NCI-H69 (cell line): ENCODE measurements at places on chromosomes 7 and 10.

GRCh38 chr10:29751684-29752083, 116.9 kb upstream of the SVIL start:
- no peak for DNase-seq

DNA sequence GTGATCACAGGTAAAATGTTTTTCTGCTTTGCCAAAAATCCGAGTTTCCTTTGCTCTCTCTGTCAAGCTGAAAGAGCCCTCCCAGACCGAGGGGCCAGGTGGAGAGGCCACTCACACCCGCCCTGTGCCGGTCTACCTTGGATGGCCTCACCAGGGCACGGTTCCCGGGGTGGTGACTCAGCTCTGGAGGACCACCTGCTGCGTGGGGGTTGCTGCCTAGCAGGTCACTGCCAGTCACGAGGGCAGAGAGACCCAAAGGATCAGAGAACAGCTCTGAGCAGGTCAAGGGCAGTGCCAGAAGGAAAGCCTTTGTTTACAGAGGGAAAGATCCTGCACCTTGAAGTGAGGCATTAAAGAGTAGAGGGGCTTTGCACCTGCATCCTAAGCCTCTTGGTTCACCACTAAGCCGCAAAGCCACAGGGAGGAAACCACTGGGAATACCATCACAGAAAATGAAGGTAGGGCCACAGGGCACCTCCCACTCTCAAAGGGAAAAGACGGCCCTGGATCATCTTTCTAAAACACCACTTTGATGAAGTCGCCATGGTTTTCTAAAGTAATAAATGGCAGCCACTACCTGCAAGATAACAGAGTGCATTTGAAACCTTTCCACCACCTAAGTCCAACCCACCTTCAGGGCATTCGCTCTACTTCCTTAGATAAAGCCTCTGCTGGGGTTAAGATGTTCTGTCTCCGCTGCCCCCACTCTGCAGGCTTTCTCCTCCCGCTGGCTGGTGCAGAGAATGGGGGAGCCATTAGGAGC, 160.3 kb upstream of the KLF14 start:
- peak; percentile 10 for DNase-seq

GRCh38 chr10:26857991-26858706, 2.6 kb downstream of the ABI1 start:
- DNase-seq = no peak

DNA sequence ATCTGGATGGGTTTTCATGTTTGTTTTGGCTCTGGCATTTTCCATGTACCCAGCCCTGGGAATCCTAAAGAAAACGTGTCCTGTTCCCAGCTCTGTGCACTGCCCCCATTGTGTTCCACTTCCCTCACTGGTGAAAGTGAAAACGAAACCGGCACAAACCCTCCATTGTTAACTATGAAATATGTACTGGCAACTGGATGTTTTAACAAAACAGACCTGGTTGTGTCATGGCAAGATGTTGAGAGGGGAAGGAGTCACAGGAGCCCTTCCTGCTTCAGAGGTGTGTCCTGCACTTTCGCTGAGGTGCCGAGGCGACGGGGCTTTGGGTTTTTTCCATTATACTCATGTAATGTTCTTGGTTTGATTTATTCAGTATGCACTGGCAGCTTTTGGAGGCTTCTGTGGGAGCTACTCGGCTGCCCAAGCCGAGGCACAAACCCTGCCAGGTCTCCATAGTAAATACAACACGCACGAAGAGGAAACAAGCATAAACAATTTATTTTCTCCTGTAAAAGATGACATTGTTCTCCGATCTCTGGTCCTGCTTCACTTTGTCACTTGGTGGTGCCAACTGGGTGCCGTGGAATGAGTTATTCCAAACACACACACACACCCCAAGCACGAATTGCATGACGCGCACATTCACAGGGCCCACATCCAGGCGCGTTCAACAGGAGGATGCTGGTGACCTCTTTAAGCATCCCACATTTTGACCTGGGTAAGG, 118.2 kb downstream of the CDK6 start:
- peak; percentile 75 for DNase-seq

- DNase-seq = no peak
Observed at GRCh38 chr10:22604344-22605126, 109.8 kb downstream of the PIP4K2A start.

GRCh38 chr7:82194016-82194643, 249.4 kb downstream of the CACNA2D1 start:
- DNase-seq = peak; percentile 70

GRCh38 chr7:156019308-156019707, 207.0 kb upstream of the SHH start:
- DNase-seq = no peak

DNA sequence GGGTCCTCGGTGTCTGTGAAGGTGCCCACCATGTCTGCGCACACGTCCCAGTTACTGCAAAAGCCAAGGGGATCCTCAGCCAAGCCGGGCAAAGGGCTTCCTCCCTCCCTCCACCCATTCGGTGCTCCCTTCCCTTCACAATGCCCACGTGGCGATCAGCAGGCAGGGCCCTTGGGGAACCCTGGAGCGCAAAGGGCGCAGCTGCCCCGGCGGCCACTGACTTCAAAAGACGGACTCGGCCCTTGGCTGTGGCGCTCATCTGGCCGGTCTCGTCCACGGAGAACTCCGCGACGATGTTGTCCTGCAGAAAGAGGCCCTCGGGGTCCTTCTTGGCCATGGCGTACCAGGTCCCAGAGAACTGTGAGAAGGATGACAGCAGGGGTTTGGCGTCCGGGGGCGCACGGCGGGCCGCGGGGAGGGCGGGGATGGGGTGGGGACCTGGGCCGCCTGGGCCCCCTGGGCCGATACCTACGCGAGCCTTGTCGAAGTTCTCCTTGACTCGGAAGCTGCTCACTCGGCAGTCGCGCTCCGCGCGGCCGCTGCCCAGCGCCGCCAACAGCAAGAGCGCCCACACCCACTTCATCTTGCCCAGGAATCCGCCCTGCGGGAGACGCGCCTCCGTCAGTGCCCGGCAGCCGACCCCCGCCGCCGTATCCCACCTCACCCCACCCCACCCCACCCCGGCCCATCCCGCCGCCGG, 439 bp downstream of the RBP4 start:
- peak; percentile 28 for DNase-seq

- peak; percentile 63 for DNase-seq
Observed at GRCh38 chr7:94907026-94907810, at the start of gene PPP1R9A. Gene PPP1R9A, plus strand, starts transcription at chr7:94907594. Its CDS starts 2,520 bp downstream, at chr7:94910114.

- no peak for DNase-seq
Observed at GRCh38 chr10:132868995-132869394, 73.4 kb downstream of the CFAP46 start.

- DNase-seq = no peak
Observed at GRCh38 chr10:37839243-37839642, 18.2 kb downstream of the ZNF248 start.

GRCh38 chr10:30974773-30975415, 56.8 kb downstream of the ZNF438 start:
- DNase-seq = no peak

DNA sequence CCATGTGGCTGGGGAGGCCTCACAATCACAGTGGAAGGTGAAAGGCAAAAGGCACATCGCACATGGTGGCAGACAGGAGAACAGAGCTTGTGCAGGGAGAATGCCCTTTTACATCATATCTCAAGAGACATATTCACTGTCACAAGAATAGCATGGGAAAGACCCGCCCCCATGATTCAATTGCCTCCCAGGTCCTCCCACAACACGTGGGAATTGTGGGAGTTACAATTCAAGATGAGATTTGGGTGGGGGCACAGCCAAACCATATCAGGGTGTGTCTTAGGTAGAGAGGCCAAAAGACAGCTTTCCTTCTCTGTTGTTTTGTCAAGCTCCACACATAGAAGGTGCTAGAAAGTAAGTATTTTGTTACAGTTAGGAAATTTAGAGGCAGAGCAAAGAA, 20.8 kb upstream of the SLC26A5 start:
- DNase-seq = no peak

DNA sequence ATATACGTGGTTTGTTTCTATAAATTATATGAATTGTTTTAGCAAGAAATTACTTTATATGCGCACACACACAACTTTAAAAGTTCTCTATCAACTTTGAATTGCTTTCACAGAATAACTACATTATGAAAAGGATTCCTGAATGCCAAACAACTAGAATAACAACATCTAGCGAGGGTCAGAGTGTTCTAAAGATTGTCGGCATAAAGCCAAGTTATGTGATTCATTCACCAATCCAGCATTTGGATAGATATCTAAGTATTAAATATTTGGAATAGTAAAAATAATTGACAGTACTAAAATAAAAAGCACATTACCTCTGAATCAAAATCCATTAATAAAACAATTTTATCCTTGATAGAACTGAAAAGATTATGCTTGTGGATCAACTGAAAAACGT, 125.3 kb upstream of the AMPH start:
- no peak for DNase-seq

- no peak for DNase-seq
Observed at GRCh38 chr7:41758321-41758720, 55.4 kb upstream of the INHBA start.

GRCh38 chr7:148304083-148304335, 286.6 kb upstream of the C7orf33 start:
- DNase-seq = no peak

GRCh38 chr10:34323192-34323591, 491.9 kb downstream of the PARD3 start:
- DNase-seq = no peak

DNA sequence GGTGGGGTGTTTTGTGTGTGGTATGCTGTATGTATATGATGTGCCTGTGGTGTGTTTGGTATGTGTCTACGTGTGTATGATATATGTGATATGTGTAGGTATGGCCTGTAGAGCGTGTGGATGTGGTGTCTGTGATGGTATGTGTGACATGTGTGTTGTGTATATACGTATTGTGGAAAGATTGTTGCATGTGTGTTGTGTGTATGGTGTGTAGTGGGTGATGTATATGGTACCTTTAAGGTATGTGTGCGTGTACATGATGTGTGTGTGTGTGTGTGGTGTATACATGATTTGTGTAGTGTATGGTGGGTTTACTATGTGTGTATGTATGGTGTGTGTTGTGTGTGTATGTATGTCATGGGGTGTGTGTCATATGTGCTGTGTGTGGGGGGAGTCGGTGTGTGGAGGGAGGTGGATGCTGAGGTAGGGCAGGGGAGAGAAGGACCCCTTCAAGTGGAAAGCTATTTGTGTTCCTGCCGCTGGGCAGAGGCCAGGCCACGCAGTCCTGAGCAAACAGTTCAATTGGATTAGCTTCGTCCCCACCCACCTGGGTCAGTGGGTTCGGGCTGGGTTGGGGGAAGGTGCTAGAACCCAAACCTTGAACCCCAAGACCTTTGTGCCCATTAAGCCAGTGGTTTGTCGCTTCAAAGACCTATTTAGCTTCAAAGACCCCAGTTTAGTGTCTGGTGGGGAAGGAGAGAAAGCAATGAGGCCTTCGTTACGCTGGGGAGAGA, 1.9 kb upstream of the TRPV6 start:
- DNase-seq = no peak

- DNase-seq = no peak
Observed at GRCh38 chr10:99844433-99844955, 62.1 kb downstream of the ABCC2 start.

- DNase-seq = no peak
Observed at GRCh38 chr10:113133497-113134115, 183.6 kb downstream of the TCF7L2 start.

DNA sequence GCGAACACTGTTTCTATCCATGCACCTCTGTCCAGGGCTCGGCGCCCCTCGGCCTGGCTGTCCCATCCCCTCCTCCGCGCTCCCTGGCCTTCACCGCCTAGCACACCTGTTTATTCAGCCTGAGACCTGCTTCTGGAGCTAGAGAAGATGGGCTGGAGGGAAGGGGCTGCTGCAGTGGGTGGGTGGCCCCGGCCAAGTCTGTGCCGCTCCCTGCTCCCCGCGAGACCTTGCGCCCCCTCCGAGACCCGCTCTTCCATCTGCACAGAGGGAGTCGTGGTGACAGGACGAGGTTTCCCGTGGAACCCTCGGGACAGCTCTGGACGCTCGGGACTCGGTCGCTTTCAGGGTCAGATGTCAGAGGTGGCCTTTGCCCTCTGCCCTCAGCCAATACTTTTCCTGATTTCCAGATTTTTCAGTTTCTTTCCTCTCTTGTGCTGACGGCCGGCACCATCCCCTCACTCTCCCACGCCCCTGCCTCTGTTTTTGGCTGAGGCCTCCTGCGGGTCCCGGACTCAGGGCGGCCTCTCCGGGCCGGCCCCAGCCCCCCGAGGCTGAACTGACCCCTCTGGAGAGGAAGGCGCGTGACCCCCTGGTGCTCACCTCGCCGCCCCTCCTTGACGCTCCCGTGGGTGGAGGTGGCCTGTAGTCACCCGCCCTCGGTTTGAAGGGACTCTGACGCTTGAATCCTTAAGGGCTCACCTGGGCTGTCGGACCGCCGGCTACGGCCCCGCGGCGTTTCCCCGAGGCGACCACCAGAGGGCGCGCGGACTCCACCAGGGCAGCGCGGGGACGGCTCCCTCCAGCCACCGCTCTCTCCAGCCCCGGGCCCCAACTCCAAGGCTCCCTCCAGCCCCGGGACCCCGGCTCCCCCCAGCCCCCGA, 15.6 kb downstream of the SHH start:
- peak; percentile 51 for DNase-seq

DNA sequence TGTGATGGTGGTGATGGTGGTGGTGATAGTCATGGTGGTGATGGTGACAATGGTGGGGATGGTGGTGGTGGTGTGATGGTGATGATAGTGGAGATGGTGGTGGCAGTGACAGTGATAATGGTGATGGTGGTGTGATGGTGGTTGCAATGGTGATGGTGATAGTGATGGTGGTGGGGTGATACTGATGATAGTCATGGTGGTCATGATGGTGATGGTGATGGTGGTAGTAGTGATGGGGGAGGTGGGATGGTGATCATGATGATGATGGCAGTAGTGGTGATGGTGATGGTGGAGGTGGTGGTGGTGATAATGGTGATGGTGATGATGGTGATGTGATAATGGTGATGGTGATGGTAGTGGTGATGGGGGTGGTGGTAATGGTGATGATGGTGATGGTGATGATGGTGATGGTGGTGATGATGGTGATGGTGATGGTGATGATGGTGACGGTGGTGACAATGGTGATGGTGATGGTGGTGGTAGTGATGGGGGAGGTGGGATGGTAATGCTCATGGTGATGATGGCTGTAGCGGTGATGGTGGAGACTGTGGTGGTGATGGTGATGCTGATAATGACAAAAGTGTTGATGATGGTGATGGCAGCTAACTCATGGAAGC, 4.7 kb upstream of the PWWP2B start:
- DNase-seq = no peak
